H54 (cell line): ENCODE measurements at places on chromosomes 5 and 9.

DNA sequence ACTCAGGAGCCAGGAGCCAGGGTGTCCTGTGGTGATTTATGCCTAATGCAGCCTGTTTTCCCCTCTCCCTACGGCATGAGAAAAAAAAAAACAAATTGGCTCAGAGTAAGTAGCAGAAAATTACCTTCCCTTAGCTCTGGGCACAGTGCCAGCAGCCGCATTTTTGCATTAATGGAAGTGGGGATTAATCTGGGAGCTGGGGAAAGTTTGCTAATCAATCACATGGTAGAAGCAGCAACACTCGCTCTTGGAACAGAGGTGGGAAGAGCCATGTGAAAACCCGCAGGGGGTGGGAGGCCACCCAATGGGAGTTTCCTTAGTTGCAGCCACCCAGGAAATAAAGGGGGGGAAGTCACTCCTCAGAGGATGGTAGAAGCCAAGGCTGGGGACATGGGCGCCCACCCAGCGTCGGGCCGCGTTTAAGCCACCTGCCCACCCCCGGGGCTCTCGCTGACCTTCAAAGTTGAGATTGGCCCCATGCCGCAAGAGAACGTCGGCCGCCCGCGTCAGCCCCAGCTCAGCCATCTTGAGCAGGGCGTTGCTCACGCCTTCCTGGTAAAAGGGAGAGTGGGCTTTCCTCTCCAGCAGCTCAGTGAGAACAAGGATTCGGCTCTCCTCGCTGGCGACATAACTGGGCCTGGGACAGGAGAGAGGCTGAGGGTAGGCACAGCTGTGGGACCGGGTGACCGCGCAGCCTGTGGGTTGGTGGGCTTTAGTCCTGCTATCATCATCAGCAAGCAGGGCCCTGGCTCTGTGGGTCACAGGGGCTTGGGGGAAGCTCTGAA is 1.7 kb downstream of the ASB6 start:
- no peak for DNase-seq

- peak; percentile 44 for DNase-seq
These were observed 61.8 kb upstream of the MAMDC2 start for GRCh38 chr9:69981686-69982445.

- DNase-seq, result no peak
These were observed 241.4 kb downstream of the PBX3 start for GRCh38 chr9:125988479-125989050.

DNA sequence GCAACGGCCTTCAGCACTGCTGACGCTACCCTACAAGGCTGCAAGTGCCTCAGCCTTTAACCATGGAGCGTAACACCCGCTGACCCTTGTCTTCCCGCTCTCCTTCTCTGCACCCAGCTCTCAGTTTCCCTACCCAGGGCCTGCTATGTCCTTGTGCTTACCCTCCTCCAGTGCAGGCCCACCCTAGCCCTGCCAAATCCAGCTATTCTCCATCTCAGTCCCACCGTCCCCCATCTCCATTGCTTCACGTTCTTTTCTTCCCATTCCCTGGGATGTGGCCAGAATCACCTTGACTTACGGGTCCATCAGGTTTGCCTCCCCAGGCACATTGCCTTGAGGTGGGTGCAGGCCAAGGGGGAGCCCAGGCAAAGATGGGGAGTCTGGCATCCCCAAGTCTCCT is 91.2 kb downstream of the PAX5 start:
- DNase-seq, result no peak

DNA sequence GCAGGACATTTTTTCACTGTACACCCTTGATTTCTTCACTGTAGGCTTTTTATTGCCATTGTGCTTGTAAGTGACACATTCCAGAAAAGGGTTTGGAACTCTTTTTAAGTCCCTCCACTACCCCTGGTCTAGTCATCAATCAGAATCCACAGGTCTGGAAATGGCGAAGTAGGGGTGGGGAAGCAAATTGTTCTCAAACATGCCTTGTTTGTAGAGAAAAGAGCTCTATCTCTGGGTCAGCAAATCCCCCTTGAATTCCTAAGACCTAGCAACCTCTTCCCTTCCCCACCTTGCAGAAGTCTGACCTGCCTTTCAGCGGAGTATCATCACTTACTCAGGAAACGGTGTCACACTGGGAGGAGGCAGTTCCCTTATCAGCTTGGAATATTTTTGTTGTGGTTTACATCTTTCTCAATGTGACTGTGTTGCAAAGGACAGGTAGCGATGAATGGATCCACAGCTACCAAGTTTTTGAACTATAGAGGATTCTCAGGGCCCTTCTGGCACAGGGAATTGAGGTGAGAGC is 3.2 kb downstream of the SH3RF2 start:
- no peak for DNase-seq

- no peak for DNase-seq
These were observed 78.7 kb downstream of the NRG2 start for GRCh38 chr5:139964266-139964993.

- no peak for DNase-seq
These were observed 51.9 kb downstream of the LMX1B start for GRCh38 chr9:126665644-126666035.

DNA sequence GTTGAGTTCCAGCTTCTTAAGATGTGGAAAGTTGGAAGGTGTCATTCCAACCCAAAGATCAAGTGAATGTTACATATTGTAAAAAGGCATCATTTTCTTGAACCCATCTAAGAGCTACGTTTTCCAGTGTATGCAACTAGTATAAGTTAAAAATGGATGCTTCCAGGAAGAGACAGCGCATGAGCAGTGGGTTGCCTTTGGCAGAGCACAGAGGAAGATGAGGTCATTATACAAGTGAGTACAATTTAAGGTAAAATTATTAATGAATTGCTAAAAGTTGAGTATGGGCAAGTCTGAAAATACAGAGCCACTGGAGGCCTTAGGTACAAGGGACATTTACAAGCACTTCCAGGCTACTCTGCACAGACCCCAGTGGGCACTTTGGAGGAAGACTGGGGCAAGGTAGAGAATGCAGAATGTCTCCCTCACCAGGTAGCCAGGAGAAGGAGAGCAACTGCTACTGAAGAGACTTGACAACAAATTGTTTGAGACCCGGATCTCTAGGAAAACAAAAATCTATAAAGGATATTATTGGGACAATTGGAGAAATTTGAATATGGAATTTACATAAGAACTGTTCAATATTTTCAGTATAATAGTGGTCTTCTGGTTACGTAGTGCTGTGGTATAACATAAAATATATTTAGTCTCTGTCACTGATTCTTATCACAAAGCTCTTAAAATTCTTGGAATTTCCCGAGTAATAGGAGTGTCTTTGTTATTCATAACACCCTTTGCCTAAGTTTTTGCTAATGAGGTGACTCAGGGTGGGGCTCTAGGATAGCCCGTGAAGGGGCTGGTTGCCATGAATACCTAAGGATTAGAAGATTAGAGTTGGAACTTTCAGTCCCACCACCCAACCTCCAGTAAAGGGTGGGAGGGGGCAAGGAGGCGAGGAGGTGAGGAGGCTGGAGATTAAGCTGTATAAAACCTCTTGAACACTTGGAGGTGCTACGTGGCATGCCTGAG is 129.9 kb upstream of the FER start:
- no peak for DNase-seq

GRCh38 chr9:99905833-99906402 is 536 bp upstream of the STX17 start:
- DNase-seq, result no peak

DNA sequence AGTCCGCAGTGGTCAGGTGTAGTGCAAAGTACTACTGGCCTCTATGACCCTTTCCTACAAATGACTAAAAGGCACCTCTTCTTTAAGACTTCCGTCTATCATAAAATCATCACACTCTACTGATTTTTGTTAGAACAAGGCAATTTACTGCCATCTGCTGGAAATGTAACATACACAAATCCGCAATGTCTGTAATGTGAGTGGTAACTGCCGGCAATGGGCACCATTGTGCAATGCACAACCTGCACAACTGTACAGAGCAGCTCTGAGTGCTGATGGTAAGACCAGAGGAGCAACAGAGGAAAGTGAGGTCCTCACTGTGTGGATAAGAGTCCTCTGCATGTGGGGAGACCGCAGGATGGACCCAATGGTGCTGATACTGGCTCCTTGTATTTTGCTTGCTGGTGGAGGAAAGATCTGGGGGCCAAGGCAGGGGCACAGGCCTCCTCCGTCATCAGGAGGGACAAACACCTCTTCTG is 103.7 kb downstream of the ATPSCKMT start:
- DNase-seq, result no peak

DNA sequence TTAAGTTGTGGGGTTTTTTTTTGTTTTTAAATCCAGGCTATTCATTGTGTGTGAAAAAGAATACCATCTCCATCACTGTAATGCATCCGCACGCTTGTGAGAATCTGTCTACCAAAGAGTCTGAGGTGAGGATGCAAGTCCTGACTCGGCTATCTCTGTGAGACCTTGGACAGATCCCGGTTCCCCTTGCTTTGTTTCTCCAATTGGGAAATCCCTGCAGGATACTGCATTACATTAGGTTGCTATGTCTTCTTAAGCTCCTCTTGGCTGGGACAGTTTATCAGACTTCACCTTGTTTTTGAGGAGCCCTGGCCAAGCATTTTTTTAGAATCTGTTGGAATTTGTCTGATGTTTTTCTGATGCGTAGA is 46.8 kb downstream of the GALNT10 start:
- DNase-seq, result no peak

- DNase-seq, result no peak
These were observed 451.0 kb upstream of the TUSC1 start for GRCh38 chr9:26129217-26129616.

GRCh38 chr5:53095931-53096525 is 13.5 kb downstream of the MOCS2 start:
- DNase-seq, result peak; percentile 5

- DNase-seq, result no peak
These were observed 3.2 kb downstream of the TNFAIP8 start for GRCh38 chr5:119358901-119359603.

- no peak for DNase-seq
These were observed 54.9 kb upstream of the BOD1 start for GRCh38 chr5:173671121-173671949.

GRCh38 chr5:150293091-150293941 is 3.7 kb upstream of the CAMK2A start:
- DNase-seq, result no peak

GRCh38 chr9:91951944-91952520 is 2.0 kb upstream of the ROR2 start:
- no peak for DNase-seq

GRCh38 chr9:128419061-128419925 is 1.4 kb upstream of the CERCAM start:
- no peak for DNase-seq

GRCh38 chr5:21680196-21680595 is 1172.9 kb downstream of the CDH12 start:
- peak; percentile 36 for DNase-seq

DNA sequence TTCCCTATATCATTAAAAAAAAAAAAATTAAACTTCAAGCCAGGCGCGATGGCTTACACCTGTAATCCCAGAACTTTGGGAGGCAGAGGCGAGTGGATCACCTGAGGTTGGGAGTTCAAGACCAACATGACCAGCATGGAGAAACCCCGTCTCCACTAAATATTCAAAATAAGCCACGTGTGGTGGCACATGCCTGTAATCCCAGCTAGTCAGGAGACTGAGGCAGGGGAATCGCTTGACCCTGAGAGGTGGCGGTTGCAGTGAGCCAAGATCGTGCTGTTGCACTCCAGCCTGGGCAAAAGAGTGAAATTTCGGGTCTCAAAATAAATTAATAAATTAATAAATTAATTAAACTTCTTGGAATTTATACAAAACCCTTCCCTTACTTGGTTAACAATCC is 358.6 kb upstream of the CDH9 start:
- DNase-seq, result no peak

GRCh38 chr5:142326480-142326938 is 1.7 kb upstream of the SPRY4 start:
- DNase-seq, result no peak

DNA sequence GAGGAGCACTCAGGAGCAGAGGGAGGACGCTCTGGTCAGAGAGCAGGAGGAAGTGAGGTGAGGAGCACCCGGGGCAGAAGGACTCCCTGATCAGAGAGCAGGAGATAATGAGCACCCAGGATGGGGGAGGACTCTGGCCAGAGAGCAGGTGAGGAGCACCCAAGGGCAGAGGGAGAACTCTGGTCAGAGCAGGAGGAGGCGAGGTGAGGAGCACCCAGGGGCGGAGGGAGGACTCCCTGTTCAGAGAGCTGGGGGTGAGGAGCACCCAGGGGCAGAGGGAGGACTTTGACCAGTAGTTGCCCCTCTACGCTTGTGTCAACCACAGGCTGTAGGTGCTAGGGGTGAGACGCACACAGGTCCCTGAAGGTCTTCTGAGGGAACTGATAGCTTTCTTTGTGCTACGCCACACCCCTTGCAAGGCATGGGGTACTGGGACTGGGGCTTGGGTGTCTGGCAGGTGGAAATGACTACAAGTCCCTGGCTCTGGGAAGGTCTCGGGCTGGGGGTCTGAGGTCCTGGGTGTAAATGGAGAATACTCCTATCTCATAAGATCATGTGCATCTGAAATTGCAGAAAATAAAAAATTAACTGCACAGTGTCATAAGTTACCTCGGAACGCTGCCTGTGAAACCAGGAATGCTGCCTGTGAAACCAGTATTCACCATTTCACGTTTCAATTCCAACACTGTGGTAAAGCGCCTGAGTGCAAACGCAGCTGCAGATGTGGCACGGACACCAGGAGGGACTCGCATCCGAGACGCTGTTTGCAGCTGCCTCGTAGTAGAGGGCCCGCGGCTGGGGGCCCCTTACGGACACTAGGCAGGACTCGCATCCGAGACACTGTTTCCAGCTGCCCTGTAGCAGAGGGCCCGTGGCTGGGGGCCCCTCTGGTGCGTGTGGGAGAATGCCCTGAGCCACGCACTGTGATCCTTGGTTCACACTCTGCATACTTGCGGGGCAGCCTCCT is 27.0 kb upstream of the SLC6A3 start:
- DNase-seq, result no peak

DNA sequence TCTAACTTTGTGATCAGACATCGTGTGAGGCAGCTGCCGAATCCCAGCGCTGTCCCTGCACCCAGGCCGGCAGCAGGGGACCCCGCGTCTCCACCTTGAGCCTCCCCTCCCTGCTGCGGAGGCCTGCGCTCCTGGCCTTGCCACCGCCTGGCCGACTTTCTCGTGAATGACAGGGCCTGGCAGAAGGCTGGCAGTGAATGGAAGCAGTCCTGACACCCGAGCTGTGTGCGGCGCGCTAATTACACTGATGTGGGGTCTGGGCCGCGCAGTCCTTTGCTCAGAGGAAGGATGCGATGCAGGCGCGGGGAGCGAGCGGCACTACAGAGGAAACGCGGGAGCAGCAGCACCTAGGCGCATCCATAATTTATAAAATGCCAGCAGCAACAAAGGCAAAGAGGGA is 40.3 kb downstream of the POU4F3 start:
- no peak for DNase-seq
